T follicular helper cell (primary cell): ENCODE measurements at places on chromosomes 3 and 15.

DNA sequence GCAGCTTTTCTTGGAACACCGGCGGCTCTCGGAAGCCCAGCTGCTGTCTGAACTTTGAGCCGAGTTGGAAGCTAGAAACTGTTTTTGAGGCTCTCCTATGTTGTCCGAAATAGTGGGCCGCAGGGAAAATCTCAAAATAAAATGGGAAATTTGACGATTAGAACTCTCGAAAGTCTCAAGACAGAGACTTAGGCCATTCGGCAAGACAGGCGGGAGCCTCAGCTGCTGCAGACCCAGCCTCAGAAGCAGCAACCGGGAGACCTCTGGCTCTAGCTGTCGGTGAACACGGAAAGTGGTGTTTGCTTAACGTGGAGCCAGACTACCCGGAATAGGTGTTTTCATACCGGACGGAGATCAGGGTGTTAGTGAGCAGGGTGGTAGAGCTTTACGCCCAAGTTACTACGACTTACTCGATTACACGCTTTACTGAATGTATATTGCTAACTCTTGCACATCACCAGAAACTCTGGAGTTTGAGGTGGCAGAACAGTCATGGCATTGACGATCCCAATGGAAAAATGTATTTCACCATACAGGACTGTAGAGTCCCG lies 357 bp upstream of the MAN2C1 start:
- DNase-seq: no peak

DNA sequence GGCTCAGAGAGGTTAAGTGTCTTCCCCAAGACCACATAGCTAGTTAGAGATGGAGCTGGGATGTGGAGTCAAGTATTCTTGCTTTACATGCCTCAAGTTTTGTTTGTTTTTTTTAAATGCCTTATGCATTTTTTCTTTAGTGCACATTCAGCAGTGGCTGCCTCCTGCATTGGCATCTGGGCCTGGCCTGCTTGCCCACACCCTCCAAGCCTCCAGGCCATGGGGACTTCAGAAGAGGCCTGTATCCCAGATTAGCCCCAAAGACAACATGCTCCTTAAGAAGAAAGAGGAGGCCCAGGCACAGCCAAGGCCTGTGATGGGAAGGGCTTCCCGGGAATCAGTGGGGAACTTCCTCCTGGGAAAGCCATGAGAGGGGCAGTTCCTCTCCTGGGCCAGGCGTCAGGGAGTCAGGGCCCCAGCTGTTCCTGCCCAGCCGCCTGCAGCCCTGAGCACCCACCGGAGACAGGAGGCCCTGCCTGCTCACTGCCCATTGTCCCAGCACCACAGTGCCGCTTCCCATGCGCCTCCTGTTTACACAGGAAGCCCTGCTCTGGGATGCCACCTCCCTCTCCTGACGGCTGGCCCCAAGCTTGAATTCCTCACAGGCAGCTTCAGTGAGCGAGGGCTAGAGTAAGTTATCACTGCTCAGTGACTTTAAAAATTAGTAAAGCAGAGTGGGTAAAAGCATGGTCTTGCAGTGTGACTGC lies 16.0 kb downstream of the FOXL2NB start:
- no peak for DNase-seq

DNA sequence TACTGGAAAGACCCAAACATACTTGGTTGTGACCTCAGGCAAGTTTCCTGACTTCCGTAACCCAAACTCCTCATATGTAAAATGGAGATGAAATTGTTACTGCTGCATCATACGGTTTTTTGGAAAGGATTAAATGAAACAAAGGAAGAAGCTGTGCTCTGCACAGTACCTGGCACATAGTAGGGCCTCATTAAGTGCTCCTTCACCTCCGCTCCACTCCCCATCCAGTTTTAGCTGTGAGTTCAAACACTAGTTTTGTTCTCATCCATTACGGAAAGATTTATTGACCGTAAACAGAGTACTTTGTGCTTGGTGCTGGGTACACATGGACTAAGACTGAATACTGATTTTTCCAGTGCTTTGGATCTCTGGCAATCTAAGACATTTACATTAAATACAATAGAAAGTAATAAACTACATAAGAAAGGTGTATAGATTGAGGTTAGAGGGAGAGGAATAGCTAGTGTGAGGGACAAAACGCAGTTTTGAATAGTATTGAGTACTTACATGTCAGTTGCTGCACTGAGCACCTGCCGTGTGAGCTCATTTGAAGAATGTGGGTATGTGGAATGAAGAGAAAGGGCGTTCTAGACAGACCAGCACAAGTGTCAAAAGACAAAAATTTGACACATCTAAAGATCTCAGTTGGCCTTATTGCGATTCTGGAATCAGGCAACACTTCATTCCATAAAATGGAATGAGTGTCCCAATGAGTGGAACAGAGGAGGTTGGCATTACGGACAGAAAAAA lies 594 bp upstream of the ICE2 start:
- DNase-seq: no peak

GRCh38 chr15:88018869-88019641 lies 237.5 kb downstream of the NTRK3 start:
- no peak for DNase-seq

DNA sequence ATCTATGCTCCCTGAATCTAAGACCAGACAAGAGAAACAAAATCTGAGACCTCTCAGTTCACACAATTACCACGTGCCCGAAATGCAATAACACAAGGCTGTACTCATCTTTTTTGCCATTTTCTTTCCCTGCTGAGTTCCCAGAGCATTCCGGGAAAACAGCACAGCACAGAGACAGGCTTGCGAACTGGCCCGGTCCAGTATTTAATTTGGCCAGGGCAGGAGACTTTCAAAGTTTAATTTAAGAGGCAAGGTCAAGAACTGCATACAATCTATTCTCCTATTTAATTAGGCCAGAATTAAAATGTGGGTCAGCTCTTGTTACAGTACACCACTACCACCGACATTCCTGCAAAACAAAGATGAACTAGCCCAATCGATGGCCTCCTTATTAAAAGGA lies 87.5 kb upstream of the SNRPA1 start:
- DNase-seq: no peak

- DNase-seq: no peak
Measured at GRCh38 chr3:31433679-31433992, 99.1 kb upstream of the STT3B start.

- DNase-seq: no peak
Measured at GRCh38 chr3:16060358-16060852, 114.1 kb upstream of the GALNT15 start.

GRCh38 chr15:64044300-64045100 lies 1.8 kb downstream of the DAPK2 start:
- DNase-seq: no peak

DNA sequence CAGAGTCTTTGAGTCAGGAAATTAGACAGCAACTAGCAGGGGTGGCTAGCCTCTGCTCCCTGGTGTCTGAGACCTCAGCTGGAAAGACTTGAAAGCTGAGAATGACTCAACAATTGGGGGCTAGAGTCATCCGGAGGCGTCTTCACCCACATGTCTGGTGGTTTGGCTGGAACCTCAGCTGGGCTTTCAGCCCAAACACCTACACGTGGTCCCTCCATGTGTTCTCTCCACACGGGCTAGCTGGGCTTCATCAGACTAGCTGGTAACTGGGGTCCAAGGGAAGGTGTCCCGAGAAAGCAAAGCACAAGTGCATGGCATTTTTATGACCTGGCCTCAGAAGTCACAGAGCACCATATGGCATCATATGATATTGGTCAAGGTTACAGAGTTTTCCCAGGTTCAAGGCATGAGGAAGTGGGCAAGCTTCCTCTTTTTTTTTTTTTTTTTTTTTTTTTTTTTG lies 19.9 kb upstream of the ABHD2 start:
- DNase-seq: no peak

DNA sequence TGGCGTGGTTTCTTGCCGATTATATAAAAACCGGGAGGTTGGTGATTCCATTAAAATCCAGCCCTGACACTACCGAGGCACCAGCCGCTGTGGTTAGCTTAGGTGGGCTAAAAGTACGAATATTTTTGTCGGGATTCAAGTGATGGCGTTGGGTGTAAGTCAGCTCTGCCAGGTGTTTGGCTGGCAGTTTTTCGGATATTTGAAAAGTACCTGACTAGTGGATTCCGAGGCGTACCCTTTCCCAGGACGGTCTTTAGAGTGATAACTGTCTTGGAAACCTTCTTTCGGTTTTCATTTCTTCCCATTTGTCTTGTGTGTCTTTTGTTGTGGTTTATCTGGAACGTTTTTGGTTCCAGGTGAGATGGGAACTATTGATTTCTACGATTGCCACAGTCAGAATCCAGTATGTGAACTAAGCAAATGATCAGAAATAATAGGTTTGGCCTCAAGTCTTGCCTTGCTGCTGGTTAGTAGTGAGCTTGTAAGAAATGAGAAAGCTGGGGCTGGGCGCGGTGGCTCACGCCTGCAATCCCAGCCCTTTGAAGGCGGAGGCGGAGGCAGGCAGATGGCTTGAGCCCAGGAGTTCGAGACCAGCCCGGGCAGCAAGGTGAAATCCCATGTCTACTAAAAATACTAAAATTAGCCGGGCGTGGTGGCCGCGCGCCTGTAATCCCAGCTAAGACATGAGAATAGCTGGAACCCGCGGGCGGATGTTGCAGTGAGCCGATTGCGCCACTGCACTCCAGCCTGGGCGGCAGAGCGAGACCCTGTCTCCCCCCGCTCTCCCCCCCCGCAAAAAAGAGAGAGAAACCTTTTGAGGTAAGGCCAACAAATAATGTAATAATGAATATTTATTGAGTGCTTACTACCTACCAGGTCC lies 1.4 kb downstream of the FYTTD1 start:
- no peak for DNase-seq

GRCh38 chr3:52367891-52368880 lies 52.1 kb downstream of the DNAH1 start:
- DNase-seq: no peak

DNA sequence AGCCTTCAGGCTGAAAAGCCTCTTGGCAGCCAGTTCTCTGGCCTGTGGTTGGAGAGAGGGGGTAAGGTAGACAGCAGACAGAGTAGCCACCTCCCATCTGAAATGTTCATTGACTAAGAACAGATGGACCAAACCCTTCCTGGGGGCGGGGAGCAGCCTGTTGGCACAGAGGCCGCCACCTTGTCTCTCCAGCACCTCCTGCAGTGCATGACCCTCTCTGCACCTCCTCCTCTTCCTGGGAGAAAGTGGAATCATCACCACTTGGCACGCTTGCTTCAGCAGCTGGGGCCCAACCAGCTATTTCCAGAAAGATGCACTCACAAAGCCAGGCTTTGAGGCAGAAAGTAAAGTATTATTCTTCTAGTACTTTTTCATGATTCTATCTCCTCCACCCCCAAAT lies 313.4 kb upstream of the CHRM5 start:
- no peak for DNase-seq

DNA sequence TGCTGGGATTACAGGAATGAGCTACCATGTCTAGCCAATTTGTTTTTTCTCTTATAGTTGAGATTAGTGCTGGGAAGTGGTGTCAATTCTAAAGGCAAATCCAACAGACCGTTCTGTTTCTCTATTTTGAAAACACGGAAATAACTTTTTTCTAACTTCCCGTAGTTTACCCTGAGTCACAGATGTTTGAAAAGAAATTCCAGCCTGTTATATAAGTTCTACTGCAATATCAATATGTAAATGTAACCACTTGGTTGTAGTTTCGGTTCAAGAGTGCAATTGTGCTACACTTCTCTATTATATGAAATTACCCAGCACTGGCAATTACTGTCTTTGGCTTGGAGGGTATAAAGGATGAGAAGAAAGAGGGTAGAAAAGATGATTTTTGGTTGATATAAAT lies 22.3 kb upstream of the GNB4 start:
- no peak for DNase-seq

DNA sequence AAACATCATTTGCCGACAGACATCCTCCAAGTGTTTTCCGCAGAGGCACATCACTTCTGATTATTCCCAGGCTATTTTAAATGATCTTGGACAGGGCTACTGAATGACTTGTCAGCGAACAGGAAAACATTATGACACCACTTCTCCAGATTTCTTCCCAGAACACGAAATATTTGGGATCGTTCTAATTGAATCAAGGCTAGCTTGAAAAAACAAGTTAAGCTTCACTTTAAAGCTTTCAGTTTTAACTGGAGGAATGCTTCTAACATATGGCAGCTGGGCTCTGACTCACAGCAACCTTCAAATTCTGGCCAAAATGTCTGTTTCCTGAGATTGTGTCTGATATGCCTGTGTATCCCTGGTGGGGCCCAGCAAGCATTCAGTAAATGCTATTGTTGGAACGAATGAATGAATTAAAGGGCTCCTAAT lies 127.0 kb upstream of the ICE2 start:
- no peak for DNase-seq

- no peak for DNase-seq
Measured at GRCh38 chr15:84946772-84947489, 34.7 kb upstream of the PDE8A start.

DNA sequence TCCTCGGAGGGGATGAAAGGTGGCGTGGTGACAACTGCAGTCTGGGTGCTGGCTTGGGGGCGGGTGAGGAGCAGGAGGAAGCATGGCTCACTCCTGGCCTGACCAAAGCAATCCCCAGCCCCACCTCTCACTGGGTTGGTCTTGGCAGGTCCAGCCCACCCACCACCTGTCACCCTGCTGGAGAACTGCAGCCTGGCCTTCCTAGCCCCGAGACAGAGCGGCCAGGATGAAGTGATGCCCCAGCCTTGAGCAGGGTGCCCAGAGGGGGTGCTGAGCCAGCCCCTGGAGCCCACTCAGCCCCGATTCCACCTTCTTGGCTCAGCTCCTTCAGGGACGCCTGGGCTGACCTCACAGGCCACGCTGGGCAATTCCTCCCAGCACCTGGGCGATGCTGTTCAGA lies 89.9 kb downstream of the IQSEC1 start:
- no peak for DNase-seq

DNA sequence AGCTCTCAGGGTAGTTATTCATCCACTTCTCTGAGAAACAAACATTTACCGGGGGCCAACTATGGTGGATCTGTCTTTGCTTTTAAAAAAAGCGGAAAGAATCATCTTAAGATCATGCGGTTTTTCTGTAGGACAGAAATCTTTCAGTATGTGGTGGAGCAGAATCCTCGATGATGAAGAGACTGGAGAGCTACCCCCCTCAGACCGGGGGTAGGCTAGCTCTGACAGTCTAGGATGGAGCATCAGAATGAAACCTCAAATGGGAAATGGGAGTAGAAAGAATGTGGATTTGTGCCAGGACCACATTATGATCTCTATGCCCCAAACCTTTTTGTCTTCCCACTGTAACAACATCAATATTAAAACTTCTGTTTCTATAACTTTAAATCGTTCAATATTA lies 30.3 kb downstream of the TPRG1 start:
- no peak for DNase-seq

DNA sequence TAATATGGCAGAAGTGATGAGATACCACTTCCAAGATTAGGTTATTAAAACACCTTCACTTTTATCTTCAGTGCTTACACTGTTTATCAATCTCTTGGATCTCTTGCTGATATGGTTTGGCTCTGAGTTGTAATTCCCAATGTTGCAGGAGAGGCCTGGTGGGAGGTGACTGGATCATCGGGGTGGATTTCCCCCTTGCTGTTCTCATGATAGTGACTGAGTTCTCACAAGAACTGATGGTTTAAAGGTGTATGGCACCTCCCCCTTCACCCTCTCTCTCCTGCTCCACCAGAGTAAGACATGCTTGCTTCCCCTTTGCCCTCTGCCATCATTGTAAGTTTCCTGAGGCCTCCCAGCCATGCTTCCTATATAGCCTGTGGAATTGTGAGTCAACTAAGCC lies 11.8 kb downstream of the GOLIM4 start:
- no peak for DNase-seq

GRCh38 chr3:58144478-58145325 lies 66.1 kb downstream of the DNASE1L3 start:
- DNase-seq: no peak

- DNase-seq: no peak
Measured at GRCh38 chr3:133169331-133170068, 131.3 kb downstream of the TMEM108 start.
